ENCODE measurements at places on chromosomes 7 and 10.

DNA sequence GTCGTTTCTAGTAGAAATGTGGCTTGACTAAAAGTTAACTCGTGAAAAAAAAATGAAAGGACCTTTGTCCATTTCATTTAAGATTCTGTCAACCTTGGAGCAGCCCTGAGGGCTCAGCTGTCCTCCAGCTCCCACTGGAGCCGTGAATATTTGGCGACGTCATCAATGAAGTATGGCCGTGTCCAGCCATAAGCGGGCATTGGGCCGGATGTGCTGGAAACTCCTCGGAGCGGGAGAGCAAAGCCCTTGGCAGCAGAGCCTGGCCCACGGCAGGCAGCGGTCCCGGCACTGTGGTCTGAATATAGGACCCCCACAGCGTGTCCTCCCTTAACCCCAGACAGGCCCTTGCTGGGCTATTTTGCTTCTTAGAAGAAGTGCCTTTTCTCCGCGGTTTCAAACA lies 50.0 kb downstream of the JAKMIP3 start:
- DNase-seq: no peak

DNA sequence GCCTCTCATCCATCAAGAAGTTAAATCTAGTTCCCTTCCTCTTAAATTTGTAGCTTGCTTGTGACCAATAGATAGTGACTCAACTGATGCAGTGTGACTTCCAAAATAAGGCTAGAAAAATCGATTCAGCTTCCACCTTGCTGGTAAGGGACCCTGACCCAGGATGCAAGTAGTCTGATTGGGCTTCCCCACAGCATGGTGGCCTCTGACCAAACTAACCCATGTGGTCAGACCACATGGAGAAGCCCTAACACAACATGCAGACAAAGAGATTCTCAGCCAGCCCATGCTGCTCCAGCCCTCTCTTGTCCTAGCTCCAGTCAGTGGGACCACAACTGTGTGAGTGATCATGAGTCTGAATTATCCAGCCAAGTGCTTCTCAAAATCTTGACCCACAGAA lies 710.8 kb downstream of the MAGI2 start:
- no peak for DNase-seq

DNA sequence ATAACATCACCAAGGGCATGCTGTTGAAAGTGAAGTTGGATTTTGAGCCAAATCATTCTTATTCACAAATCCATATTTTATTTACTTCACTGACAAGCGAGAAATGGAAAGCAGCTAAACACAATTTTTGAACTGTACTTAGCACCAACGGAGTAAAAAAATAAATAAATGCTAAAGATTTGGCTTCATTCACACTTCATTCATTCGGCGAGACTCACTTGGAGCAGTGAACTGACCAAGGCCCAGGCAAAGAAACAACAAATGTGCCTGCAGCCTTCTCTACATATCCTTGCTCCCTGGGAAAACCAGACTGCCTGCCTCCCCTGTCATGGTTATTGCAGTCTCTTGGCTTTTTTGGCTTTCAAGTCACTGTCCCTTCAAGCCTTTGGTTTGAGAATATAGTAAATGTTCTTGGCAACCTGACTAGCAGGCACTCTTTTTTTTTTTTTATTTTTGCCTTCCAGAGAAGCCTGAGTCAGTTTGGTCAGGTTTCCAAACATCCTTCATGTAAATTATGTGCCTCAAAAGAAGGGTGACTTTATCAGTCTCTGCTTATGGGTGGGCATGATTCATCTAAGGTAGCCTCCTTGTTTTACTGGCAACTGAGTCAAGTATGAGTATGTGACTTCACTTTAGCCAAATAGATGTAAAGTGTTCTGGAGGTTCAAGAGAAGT lies 177.6 kb upstream of the MEOX2 start:
- no peak for DNase-seq

- no peak for DNase-seq
Observed at GRCh38 chr10:87640043-87640442, 19.6 kb upstream of the PAPSS2 start.

DNA sequence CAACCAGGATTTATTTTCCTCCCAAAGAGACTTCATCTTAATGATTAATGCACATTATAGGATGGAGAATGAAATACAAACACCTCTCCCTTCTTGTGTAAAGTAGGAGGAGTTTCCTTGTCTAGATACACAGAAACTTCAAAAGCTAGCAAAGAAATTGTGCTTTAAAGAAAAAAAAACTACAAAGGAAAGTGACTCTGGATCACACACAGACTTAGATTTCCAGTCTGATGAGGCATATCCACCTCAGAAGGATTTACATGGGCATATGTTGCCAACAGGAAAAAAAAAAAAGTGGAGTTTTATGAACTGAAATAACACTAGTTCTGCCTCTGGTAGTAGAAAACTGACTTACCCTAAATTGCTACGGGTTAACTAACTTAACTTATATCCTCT lies 449.6 kb downstream of the KCNMA1 start:
- no peak for DNase-seq

DNA sequence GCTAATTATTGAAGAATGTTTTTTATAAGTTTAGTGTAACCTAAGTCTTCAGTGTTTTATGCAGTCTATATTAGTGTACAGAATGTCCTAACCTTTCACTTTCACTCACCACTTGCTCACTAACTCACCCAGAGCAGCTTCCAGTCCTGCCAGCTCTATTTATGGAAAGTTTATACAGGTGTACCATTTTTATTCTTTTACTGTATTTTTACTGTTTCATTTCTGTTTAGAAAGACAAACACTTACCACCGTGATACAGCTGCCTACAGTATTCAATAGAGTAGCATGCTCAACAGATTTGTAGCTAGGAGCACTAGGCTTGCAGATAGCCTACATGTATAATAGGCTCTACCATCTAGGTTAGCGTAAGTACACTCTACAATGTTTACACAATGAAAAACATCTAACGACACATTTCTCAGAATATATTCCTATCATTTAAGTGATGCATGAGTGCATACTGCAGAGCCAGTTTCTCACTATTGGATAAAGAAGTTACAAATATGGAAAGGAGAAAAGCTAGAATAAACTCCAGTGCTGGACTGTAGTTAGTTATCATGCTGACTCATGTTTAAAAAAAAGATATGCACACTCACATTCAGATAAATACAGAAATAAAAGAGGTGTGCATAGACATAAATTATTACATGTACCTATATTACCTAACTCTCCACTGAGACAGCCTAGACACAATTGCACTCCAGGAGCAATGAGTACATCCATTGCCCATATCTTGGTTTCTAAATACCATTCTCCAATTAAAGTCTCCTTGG lies 30.4 kb downstream of the STEAP1B start:
- no peak for DNase-seq

GRCh38 chr10:82041018-82041417 lies 166.0 kb downstream of the NRG3 start:
- DNase-seq: no peak

GRCh38 chr7:21454182-21454581 lies 26.3 kb downstream of the SP4 start:
- no peak for DNase-seq

DNA sequence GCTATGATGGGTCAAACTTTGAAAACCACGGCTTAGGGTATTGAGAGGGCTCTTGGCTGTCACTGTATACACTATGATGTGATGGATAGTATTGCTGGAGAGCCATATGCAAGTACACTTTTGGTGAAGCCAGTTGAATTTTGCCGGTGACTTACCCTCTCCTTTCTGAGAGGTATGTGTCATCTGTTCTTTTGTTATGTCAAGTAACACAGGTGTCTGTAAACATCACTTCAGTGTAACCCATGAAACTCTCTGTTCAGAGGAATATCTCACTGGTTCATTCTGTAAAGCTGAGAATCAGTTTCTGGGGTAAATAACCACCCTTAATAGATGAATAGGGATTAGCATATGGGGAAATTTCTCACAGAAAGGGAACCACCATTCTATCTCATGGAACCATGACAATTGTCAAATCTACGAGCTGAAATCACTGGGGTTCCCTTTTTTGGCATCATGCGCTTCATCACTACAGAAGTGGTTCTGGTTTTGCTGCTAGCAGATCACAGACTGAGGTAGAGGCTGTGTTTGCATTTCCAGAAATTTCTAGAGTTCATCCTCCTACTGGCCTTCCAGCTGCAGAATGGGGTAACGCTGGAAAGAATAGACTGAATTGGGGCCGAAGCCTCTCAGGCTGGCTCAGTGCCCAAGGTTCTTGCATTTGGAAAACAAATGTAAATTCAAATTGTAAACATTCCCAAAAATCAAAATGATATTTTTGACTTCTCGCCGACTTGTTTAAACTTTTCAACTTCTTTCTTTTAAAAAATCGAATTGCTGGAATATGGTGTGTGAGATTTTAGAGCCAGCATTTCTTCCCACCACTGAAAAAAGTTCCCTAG lies 83.3 kb upstream of the CREB5 start:
- DNase-seq: no peak

GRCh38 chr10:15181576-15182156 lies 13.2 kb upstream of the NMT2 start:
- no peak for DNase-seq

- no peak for DNase-seq
Observed at GRCh38 chr7:40300146-40300670, 165.4 kb downstream of the SUGCT start.

DNA sequence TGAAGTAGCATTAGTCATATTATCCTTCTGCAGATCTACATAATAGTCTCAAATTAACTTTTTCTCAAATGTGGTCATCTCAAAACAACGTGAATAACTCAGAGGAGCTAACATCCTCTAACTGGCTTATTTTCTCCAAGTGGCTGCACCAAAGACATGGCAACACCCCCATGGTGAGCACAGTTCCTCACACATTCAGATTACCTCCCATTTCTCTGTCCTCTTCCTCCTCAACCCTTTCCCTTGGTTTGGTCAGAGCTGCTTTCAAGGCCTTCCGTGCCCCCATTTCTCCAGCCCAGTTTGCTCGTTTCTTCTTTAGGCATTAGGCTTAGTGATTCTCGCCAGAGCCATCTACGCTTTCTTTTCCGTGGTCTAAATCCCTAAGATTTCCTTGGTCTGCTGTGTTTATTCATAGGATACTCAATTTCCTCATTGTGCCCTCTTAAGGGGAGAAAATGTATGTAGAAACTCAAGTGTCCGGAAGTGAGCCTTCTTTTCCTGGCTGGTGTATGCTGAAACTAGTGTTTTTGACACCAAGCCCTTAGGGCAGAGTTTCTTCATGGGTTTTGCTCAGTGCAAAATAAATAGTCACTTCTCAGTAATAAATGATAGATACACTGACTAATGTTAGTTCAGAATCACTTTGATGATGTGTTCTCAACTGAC lies 2.6 kb downstream of the MET start:
- no peak for DNase-seq

GRCh38 chr10:70162892-70163201 lies 7.5 kb downstream of the SAR1A start:
- DNase-seq: peak; percentile 71

- DNase-seq: no peak
Observed at GRCh38 chr7:54969208-54969967, 49.4 kb upstream of the EGFR start.

DNA sequence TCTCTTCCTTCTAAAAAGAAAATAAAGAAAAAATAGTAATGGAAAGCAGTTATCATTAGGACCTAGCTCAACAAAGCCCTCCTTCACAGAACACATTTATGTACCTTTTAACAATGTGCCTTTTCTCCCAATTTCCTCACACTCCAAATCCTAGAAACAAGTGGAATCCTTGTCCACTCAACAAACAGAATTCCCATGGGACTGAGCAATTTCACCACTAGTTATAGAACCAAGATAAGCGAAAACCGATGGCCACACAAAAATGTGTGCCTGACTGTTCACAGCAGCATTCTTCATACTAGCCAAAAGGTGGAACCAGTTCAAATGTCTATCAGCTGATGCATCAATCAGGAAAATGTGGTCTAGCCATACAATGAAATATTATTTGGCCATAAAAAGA lies 17.3 kb downstream of the DCLRE1C start:
- no peak for DNase-seq

DNA sequence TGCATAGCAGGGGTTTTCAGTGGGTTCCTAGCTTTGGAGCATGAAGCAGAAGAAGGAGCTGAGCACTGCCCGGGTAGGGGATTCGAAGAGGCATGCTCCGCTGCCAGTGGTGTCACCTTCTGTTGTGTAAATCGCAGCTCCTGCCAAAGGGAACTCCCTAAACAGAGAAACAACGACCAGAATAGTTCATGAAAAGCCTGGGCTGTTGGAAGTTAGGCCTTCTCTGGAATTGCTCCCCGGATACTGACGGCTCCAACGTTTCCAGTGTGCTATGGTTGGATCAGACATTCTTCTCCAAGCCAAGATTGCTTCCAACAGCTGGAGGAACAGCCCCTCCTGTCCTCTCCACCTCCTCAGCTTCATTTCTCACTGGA lies 546.0 kb upstream of the FZD8 start:
- DNase-seq: no peak

GRCh38 chr10:80453842-80454512 lies at the start of gene TSPAN14:
TSPAN14 (plus strand) TSS chr10:80454310; CDS start chr10:80489234, 34,924 bp downstream.
- DNase-seq: no peak

- DNase-seq: no peak
Observed at GRCh38 chr10:129758207-129759021, 205.7 kb downstream of the EBF3 start.

- DNase-seq: no peak
Observed at GRCh38 chr7:21334906-21335305, 93.0 kb upstream of the SP4 start.

- DNase-seq: no peak
Observed at GRCh38 chr10:110087682-110088081, 79.9 kb downstream of the ADD3 start.

- no peak for DNase-seq
Observed at GRCh38 chr10:86253091-86254072, 113.2 kb downstream of the GRID1 start.

DNA sequence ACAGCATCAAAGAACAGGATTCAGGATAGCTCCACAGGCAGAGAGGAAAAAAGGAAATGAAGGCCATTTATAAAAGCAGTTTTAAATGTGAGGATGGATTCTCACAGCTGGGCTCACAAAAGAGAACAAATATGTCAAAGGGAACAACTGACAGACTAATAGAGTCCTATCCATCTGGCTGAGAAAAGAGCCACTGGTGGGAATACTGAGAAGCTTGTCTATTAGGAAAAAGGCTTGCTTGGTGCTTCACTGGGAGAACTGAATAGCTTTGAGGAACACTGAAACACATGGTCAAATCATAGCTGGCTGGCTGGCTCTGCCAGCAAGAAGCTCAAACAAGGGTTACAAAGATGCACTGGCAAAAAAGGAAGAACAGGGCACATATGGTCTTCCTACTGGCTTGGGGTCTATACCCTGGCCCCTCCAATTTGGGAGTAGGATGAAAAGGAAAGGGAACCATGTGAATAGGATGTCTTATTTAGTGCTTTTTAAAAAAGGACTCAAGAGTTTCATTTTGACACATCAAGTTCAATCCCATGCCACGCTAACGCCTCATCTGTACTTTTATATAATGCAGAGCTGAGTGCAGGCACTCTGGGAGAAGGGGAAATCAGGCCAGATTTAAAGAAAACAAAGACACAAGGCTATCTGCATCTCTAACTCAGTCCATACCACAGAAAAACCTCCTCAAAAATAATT lies 44.8 kb upstream of the KCNIP2 start:
- DNase-seq: no peak

Data from Jurkat, Clone E6-1 (cell line).